Astrocyte (in vitro differentiated cells and primary cell): ENCODE measurements at places on chromosomes 1 and 21. TPM values are rescaled to one million over a fixed set of nuclear protein-coding genes. Genes with fewer than 3 reads are reported as not detected.

DNA sequence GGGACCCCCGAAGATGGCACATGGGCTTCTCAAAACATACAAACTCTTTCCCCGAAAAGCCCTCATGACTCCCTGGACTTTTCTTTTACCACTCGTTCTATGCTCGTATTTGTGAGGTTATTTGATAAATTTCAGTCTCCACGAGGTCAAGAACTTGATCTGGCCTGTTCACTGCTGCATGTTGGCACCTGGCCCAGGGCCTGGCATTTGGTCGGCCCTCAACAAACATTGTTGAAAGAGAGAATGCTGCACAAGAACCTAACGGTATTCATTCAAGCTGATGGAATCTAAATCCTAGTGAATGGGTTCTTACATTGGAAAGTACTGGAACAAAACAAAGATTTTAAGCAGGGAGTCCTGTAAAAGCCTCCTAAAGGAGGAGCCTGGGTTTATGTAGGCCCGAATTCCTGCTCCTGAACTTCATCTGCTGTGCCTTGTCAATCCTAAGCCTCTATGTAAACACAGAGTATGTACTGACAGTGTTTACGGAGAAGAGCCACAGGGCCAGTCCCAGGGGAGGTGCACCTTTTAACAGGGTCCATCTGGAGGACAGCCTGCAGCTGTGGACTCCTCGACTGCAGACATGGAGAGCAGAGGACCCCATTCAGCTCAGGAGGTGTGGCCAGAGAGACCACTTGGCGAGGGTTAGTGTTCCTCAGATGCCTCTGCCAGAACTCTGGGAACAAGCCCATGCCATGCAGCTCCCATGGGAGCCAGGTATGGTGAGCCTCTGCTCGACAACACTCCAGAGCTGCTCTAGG lies 46.9 kb downstream of the L1TD1 start:
- no peaks in the 10 kb centered on the region for H3K36me3 ChIP-seq
- H3K4me3 ChIP-seq: no peak overlapping the region
- no peaks in the 10 kb centered on the region for H3K27me3 ChIP-seq
- DNase-seq: no peak
- no peak overlapping the region for H3K27ac ChIP-seq

DNA sequence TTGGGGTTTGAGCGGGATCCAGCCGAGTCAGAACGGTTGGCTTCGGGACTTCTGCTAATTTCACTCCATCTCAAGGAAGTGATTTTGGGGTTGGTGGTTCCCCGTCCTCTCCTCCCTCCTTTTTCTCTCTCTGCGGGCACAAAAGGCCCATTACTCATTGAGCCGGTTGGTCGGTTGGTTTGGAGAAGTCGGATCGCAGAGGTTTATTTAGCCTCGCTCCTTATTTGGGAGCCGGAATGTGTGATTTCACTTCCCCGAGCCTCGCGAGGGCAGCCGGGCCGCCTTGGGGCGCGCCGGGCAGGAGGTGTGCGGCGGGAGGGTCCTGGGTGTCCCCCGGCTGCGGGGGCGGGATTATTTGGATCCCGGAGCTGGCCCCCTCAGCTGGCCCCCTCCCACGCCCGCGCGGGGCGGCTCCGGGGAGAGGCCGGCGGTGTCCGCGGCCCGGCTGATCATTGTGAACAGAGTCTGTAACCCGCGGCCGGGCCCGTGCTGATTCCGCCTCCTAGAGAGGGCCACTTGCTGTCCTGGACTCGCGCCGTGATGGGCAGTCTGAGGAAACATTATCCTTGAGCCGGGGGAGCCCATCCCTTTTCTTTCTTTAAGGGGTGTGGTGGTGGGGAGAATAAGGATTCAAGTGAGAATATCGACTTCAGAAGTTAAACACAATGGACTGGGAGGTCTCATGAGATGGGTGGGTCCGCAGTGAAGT lies 1.2 kb downstream of the MAPKAPK2 start:
- H3K36me3 ChIP-seq: no peaks in the 10 kb centered on the region
- peaks cover 10% of the 10 kb centered on the region for H3K27me3 ChIP-seq
- peaks cover 24% of the 10 kb centered on the region for H3K4me1 ChIP-seq
- H3K4me3 ChIP-seq: peak overlapping the region; percentile 90
- H3K27ac ChIP-seq: peak overlapping the region; percentile 93

The NR0B2 gene
- total RNA-seq: not detected in 2 replicates

The CFHR5 gene
- total RNA-seq: not detected in 2 replicates

GRCh38 chr1:69088571-69088970 lies 479.2 kb upstream of the LRRC7 start:
- no peak overlapping the region for H3K4me3 ChIP-seq
- no peaks in the 10 kb centered on the region for H3K27me3 ChIP-seq
- DNase-seq: no peak

The THEM5 gene
- not detected in 2 replicates for total RNA-seq

- no peak overlapping the region for H3K27ac ChIP-seq
- H3K4me3 ChIP-seq: no peak overlapping the region
- H3K4me1 ChIP-seq: no peaks in the 10 kb centered on the region
- H3K27me3 ChIP-seq: no peaks in the 10 kb centered on the region
- no peak for DNase-seq
Measured at GRCh38 chr1:220135755-220136154, 41.8 kb downstream of the IARS2 start.

The UQCRHL gene
- 1.3 and 1.7 TPM in 2 replicates for total RNA-seq

DNA sequence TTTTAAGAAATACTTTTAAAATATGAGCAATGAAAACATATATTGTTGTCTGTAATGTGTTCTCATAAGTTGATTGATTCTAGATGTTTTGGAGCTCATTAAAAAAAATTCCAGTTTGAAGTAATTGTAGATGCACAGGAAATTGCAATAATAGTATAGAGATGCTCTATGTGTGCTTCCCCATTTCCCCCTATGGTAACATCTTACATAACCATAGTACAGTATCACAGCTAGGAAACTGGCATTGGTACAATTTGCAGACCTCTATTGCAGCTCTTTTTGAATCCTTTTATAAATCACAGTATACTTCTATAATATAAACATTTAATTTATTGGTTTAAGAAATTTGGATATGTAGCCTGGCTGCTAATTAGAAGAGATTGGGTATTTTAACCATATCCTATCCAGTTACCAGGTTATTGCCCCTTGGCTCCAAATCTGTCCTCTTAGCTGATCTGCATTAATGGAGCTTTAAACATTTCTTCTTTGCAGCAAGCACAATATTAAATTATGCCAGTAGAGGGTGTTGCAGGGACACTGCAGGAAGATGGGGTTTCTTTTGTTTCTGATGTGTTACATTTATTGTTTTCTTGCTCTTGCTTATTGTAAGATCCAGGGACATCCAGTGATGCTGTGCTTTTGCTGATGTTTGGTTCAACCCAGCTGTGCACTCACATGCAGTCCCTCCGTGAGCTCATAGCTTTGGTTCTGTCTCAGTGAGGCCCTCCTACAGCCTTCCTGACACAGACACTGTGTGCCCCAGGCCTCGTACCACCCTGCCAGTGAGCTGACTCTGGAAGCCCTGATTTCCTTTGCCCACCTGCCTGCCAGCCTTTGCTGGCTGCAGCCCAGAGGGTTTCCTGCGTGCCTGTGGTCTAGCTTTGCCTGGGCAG lies 103.3 kb downstream of the RABGAP1L start:
- no peaks in the 10 kb centered on the region for H3K27me3 ChIP-seq
- H3K36me3 ChIP-seq: no peaks in the 10 kb centered on the region
- H3K27ac ChIP-seq: no peak overlapping the region
- peak; percentile 60 for DNase-seq

GRCh38 chr1:162471290-162471853 lies 26.2 kb upstream of the UHMK1 start:
- H3K27me3 ChIP-seq: no peaks in the 10 kb centered on the region
- H3K36me3 ChIP-seq: no peaks in the 10 kb centered on the region
- no peak for DNase-seq
- H3K27ac ChIP-seq: no peak overlapping the region
